ENCODE measurements at places on chromosomes 5 and 9.
A peak's percentile ranks its signal among the peaks of the same experiment; 100 is the strongest.

- no peak for DNase-seq
Measured at GRCh38 chr5:43312076-43312661, 1.0 kb downstream of the HMGCS1 start.

- no peak for DNase-seq
Measured at GRCh38 chr5:152674403-152674802, 269.3 kb upstream of the NMUR2 start.

DNA sequence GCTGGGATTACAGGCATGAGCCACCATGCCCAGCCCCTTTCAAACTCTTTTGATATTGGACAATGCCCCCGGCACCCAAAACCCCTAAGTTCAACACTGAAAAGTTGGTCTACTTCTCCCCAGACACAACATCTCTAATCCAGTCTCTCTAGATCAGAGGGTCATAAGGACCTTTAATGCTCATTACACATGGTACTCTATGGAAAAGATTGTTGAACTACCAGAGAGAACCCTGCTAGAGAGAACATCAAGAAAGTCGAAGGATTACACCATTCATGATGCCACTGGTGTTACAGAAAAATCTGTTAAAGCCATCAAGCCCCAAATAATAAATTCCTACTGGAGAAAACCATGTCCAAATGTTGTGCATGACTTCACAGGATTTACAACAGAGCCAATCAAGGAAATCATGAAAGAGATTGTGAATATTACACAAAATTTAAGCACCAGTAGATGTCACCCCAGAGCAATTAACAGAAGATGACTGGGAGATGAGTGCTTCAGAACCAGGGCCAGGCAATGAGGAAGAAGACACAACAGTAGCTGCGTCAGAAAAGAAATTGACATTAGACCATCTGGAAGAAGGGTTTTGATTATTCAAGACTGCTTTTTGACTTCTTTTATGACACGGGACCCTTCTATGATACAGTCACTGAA lies 28.3 kb upstream of the NIPAL4 start:
- DNase-seq, result peak; percentile 73

- no peak for DNase-seq
Measured at GRCh38 chr9:97905228-97905627, 17.1 kb downstream of the TRMO start.
